ENCODE measurements at places on chromosomes 1 and 21.
A peak's percentile ranks its signal among the peaks of the same experiment; 100 is the strongest.

GRCh38 chr1:818618-819291 is 105.0 kb upstream of the SAMD11 start:
- no peak for DNase-seq

DNA sequence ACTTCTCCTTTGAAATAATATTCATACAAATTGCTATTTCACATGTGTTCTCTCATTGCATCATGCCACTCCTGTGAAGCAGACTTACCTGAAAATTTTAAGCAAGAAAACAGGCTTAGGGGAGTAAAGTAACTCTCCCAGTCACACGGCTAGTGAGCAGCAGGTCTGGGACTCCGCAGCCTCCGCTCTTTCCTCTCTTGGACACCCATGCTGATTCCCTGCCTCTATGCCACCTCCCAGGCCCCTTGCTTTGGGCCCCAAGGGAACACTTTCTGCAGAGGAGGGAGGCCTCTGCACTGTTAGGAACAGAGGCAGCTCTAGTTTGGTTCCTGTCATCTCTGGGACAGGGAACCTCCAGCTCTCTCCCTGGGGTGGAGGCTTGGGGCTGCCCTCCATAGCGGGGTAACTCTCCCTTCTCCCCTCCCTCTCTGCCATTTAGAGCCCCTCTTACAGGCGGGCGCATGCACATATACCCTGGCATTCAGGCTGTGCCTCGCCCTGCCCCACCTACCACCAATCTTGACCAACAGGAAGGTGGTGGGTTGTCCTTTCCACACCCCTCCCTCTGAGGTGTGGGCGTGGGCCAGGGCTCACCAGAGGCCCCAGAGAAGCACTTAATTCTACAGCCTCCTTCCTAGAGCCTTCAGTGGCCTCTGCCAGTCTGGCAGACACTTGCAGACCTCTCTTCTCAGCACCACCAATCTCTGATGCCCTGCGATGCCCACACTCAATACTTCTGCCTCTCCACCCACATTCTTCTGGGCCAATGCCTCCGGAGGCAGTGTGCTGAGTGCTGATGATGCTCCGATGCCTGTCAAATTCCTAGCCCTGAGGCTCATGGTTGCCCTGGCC is at the start of gene RXFP4:
Gene RXFP4, plus strand, starts transcription at position 646 of the 852 bp plus-strand sequence. Its CDS starts 72 bp downstream, at position 718.
- peak; percentile 42 for DNase-seq

GRCh38 chr21:45276596-45276995 is 11.1 kb downstream of the POFUT2 start:
- DNase-seq: no peak

- DNase-seq: peak; percentile 86
Observed at GRCh38 chr1:39387452-39387851, 104.0 kb upstream of the BMP8A start.

DNA sequence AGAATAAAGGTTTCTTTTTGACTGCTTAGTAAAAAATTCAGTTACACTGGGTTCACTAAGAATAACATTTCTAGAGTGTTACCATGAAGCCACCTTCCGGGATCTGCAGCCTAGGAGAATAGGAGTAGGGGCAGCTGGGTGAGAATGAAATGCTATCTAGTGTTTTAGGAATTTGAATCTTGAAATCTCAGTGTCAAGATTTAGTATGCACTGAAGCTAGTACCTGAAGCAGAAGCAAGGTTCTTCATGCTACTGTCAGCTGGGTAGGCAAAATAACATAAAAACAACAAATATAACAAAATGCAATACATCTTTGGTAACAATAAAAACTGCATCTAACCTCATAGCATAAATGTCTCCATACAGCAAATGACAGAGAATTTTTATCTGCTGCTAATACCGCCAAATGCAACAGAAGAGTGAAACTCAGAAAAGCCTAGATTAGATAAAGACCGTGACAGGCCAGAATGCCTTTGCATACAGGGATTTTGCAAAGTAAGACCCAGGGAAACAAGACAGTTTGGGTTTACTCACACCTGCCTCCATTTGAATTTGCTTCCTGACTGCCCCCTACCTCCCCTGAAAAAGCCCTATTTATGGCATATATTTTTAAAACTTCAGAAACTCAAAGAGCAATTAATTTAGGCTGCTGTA is 58.2 kb downstream of the GADD45A start:
- no peak for DNase-seq

- DNase-seq: no peak
Observed at GRCh38 chr1:31444725-31445448, 31.9 kb downstream of the SERINC2 start.

GRCh38 chr1:176878750-176879536 is 285.6 kb downstream of the ASTN1 start:
- DNase-seq: no peak

DNA sequence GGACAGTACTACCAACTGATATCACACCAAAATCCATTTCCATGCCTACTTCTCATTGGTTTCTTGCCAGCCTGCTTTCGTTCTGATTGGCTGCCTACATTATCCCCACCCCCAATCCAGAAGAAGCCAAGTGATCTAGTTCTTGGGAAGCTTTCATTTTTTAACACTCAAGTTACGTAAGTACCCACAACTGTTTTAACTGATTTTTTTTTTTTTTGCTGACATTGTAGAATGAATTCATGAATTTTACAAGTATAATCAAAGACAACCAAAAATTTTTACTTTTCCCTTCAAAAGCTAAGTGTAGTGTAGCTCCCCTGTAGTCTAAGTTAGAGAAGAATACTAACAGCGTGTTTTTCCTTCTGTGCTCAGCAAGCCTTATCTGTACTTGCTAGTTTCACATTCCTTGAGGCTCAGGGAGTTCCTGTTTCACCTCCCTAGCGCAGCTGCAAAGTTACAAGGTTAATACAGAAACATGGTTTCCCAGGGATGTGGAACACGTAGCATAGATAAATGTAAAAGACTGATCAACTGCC is at the start of gene SLC9C2:
Gene SLC9C2, minus strand, starts transcription at position 17 of the 536 bp plus-strand sequence. CDS start 1,296 bp downstream, outside the sequence.
- no peak for DNase-seq

GRCh38 chr1:172882791-172883386 is 167.9 kb downstream of the TNFSF18 start:
- no peak for DNase-seq

DNA sequence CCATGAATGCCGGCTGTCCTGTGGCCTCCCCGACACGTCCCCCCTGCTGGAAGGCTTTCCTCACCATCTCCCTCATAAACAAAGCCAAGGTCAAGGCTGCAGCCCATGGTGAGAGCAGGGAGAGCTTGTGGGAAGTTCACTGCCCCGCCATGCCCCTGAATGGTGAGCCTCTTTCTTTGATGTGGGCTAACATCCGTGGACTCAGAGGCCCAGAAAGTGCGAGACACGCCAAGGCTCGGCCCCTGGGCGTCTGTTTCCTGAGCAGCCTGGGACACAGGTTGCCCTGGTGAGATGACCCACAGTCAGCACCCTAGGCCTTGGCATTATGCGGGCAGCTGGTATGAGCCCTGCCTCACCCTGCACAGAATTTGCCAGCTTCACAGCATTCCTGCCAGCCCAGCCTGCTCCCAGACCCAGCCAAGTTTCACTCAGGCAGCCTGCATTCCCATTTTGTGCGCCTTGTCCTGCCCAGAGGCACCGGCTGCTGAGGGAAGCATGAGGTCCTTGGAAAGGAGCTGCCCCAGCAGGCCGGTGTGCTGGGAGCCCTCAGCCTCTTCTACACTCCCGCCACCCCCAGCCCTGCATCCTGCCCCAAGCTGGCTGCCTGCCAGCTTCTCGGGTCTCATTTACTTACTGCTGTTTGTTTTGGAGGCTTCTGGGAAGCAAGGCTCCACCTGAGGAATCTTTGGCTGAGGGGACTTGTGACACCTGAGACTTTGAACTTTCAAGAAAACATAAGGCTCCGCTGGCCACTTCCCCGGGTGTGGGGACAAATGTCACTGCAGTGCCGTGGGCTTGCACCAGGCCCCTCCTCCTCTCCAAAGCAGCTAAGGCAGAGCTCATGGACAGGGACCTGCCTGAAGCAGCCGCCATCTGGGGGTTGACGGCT is 31.9 kb downstream of the NEK2 start:
- peak; percentile 42 for DNase-seq

- peak; percentile 55 for DNase-seq
Observed at GRCh38 chr1:20124456-20125057, 5.2 kb upstream of the PLA2G2D start.
